ENCODE measurements at places on chromosomes 7 and 10.

GRCh38 chr10:93413252-93413689, 68.9 kb downstream of the MYOF start:
- no peak for DNase-seq

DNA sequence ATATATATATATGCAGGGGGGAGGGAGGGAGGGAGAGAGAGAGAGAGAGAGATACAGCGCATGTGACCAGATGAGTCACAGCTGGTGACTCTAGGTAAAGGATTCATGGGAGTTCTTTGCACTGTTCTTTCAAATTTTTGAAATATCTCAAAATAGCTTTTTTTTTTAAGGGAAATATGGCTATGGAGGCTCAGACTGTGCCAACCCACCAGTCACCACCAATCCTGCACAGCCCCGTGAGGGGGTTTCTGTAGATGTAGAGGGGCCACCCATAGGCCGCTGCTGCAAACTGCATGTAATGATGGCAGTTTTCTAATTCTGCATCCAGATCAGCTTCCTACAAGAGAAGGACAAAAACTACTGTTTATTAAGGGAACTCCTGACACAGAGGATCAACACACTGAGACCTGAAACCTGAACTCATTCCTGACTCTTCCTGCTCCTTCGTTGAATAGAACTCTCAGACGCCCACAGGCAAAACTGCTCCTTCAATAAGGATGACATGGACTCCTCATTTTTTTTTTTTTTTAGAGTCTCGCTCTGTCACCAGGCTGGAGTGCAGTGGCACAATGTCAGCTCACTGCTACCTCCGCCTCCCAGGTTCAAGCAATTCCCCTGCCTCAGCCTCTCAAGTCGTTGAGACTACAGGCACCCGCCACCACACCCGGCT, 17.3 kb downstream of the DAGLB start:
- DNase-seq, result no peak

GRCh38 chr10:104406715-104407650, 53.4 kb downstream of the CFAP58 start:
- DNase-seq, result no peak

DNA sequence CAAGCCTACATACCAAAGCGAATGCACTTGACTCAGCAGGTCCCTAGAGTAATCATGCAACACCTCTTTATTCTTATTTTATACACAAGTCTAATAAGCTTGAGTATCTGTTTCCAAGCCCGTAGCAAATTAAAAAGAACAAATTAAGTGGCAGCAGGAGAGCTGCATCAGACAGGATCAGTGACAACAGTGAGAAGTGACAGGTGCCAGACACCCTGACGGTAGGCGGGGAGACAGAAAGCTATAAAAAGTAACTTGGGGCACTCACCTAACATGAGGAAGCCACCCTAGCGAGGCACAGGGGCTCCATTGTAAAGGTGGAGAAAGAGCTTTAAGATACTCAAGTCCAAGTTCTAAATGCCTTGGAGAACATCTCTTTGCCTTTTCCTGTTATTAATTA, 174.2 kb downstream of the PLXNA4 start:
- DNase-seq, result no peak

DNA sequence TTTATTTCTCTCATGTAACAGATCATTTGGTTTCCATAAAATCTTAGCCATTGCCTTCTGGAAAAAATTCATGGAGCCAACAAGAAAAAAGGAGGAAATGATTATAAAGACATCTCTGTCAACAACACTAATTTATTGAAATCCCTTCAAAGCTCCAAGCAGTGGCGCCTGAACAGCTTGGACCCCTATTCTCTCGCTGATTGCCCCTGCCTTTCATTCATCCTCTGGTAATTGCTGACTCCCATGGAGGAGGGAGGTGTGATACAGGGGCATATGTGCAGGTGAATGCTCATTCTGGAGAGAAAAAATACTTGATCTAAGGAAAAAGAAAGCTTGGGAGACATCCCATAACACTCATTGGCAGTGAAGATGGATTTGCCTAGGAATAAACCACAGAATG, 345.5 kb downstream of the FGFR2 start:
- no peak for DNase-seq

GRCh38 chr10:113524539-113525490, 28.0 kb upstream of the HABP2 start:
- no peak for DNase-seq

DNA sequence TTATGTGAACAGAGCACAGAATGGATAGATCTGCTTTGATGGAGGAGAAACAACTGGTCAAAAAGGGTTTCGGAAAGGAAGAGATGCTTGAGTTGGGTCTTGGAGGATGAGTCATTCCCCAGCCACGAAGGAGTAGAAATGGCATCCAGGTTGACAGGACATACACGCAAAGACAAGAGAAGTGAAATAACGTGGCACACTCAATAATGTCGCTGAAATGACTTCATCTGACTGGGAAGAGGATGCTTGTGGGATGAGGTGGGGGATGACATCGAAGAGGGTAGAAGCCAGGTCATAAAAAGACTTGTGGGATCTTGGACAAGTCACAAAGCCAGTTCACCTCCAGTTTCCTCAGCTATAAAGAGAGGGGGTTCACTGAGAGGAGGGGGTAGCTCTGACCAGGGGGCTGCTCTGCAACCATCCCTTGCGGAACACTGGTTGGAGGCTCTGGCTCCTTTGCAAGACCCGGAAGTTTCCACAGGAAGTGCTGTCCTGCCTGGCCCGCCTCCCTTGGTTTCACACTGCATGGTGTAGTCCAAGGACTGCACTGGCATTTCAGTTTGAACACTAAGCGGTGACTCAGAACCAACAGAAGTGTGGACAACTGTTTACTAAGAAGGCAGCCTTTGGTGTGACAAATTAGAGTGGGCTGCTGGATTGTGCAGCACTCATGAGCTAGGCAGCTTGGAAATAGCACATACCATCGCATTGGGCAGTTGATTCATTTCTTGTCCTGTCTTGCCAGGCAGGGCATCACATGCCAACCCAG, 189.9 kb upstream of the ADO start:
- no peak for DNase-seq

GRCh38 chr7:141593134-141593533, 41.9 kb downstream of the AGK start:
- DNase-seq, result no peak

DNA sequence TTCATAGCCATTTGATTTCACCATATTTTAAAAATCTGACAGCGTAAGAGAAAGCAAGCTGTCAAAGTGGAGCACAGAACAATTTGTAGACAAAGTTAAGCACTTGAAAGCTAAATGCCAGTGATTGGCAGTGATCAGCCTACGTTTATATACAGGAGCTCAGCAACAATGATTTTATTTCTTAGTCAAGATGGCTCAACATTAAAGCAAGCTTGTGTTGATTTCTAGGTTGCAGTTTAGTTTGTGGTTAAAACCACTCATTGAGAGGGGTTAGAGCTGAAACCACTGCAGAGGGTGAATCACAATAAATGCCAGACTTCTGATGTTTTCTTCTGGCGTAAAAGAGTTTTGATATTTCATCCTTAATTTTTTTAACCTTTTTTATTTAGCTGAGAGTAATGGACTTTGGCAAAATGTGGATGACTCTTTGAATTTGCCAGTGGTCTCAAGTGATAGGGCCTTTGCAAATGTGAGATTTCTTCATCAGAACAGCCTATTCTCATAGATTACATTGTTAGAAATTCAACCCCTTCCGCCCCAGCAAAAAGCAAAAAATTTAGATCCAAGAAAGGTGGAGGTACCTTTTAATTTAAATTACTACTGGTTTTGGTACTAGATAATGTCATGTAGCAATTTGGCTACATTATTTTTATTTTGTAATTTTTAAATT, 73.8 kb downstream of the SHOC2 start:
- no peak for DNase-seq

DNA sequence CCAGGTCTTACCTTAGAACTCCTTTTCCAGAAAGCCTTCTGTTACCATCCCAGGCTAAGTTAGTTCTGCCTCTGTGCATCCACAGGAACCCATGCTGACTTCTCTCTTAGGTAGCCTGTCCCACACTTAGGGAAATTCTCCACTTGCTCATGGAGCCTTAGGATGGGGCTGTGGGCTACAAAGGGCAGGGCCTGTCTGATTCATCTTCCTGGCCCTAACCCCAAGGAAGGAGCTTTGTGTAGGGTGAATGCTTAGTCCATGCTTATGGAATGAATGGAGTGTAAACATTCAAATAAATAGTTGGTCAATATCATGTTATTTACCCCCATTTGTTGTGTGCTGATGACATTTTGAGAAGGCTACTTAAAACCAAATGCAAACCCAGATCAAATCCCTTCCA, 54.7 kb downstream of the EMX2 start:
- no peak for DNase-seq

DNA sequence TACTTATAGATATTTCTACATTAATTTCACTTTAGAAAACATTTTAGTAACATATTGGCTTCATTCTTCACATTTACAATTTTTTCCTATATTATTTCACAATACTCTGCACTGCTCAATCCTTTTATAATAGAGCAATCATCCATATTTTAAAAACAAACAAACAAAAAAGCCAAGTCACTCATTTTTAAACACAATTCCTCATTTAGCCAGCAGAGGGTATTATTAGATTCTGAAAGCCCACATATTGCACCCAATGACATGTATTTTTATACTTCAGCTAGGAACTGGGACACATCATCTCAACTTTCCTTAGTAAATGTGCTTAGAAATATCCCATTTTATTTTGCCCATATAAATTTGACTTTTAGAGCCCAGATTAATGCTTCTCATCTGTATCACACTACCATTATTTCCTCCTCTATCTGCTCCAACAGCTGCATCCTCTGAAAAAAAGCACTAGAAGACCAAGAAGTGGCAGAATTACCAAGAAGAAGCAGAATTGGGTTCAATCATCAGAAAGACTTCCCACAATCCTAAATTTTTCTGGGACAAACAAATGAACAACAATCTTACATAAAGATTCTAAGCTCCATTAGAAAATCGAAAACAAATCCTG, 29.5 kb downstream of the CTNNA3 start:
- no peak for DNase-seq

DNA sequence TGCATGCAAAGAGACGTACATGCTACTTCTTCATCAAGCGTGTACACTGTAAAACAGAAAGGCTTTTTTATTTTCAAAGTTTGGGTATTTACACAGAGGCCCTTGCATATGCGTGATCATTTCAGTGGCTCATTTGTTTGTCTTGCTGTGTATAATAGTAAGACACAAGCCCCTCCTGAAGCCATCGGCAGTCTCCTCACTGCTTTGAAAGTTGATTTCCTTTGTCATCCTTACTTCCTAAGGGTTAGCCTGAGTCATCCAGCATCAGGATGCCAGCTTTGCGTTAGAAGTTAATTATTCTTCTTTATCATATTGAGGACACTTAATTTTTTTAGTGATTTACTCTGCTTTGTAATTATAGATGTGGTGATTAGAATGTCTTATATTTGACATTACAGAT, 72.5 kb upstream of the CTBP2 start:
- DNase-seq, result no peak

DNA sequence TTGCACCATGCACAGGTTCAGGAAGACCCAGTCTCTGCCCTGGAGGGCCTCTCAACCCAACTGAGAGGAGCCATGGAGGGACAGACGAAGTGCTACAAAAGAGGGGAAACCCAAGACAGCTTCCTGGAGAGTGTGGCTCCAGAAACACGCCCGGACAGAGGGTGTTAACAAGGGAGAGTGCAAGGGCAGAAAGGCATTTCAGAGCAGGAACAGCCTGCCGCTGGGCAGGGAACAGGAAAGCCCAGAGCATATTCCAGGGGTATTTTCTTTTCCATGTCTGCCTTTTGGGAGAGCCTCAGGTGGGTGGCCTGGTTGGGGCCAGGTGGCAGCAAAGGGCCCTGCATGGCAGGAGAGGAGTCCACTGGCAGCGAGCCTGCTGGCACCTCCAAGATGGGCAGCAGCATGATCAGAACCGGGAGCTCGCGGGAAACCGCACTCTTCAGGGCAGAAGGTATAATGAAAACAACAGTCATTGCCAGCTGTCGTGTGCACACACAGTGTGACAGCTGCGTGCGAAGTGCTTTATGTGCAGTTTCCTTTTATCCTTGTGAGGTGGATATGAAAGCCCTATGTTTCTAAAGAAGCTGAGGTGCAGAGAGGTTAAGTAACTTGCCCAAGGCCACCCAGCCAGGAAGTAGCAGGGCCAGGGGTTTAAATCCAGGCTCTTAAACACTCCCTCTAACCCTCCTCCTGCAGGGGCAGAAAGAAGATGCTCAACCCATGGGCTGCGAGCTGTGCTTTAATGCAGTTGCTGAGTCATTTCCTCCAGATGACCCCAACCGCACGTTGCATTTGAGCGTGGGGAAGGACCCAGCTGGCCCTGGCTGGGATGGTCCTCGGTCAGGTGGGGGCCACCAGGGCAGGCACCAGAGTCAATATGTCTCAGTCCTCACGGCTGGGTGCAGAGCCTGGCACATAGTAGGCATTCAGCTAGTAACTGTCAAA, 128.6 kb downstream of the OAT start:
- no peak for DNase-seq

DNA sequence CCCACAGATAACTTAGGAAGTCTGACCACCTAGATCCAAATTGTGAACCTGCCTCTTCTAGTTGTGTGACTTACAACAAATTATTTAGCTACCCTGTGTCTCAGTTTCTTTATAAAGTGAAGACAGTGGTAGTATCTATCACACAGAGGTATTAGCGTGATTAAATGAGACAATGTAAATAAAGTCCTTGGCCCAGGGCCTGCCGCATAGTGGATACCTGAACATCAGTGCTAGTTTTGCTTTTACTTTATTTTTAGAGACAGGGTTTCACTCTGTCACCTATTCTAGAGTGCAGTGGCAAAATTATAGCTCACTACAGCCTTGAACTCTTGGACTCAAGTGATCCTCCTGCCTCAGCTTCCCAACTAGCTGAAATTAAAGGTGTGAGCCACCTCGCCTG, 177.1 kb downstream of the CDK14 start:
- DNase-seq, result no peak

DNA sequence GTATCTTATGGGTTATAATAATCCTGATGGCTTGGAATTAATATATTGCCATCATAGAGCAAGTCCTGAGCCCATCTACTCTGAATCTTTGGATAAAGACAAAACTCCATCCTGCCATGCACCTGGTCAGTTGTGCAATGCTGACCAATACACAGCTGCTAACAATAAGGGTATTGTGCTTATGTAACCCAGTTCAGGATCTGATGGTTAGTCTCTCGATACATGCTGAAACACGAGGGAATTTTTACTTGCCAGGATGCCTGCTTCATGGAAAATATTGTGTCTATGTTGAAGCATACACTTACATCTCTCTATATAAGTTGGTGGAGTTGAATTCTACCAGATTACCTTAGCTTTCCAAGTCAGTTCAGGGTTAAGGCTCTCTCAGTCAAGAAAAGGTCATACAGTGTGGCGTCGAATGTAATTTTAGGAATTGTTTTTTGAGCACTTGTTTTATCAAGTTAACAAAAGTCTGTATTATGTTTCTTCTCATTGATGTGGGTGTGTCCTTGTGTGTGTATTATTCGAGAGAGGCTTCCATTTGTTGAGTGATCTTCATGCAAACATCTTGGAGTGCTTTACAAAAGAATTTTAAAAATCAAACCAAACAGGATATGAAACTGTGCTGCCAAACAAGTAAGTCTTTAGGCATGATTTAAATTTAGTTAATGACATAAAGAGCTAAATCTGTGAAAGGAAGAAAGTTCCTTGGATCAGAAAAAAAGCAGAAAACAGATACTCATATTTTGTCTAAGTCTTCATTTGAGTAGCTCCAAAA, 449.1 kb downstream of the SUGCT start:
- DNase-seq, result no peak

- no peak for DNase-seq
These were observed 23.4 kb downstream of the MCMBP start for GRCh38 chr10:119849031-119849789.

Measured in activated CD4-positive, alpha-beta T cell treated with anti-CD3 and anti-CD28 coated beads for 24 hours (primary cell).